ENCODE measurements at places on chromosomes 6 and 20. TPM values are rescaled to one million over a fixed set of nuclear protein-coding genes. Genes with fewer than 3 reads are reported as not detected.

- DNase-seq = no peak
These were observed 7.1 kb upstream of the DDO start for GRCh38 chr6:110422444-110422822.

- DNase-seq = no peak
These were observed at the start of gene SIM1 for GRCh38 chr6:100464903-100465700. TSS of gene SIM1 (minus strand) at chr6:100464921. CDS start at chr6:100463468, 1,453 bp downstream.

The TMEM170B gene
- total RNA-seq = 1.0 TPM

DNA sequence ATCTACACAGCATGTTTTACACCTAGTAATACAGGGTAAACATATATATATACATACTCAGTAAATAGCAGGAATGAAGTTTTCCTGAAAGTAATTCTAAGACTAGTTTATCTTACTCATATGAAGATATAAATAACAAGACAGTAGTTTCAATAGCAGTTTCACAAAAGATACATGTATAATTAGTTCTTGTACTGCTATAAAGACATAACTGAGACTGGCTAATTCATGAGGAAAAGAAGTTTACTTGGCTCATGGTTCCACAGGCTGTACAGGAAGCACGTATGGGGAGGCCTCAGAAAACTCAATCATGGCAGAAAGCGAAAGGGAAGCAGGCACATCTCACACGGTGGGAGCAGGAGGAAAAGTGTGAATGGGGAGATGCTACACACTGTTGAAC is 16.9 kb downstream of the RARS2 start:
- no peak for DNase-seq

GRCh38 chr20:8534368-8535160 is 402.5 kb downstream of the PLCB1 start:
- no peak for DNase-seq

The KIAA0408 gene
- total RNA-seq = 0.25 TPM

The CNBD2 gene
- total RNA-seq = 3.1 TPM

- DNase-seq = no peak
These were observed 42.5 kb upstream of the TLDC2 start for GRCh38 chr20:36833275-36834020.

DNA sequence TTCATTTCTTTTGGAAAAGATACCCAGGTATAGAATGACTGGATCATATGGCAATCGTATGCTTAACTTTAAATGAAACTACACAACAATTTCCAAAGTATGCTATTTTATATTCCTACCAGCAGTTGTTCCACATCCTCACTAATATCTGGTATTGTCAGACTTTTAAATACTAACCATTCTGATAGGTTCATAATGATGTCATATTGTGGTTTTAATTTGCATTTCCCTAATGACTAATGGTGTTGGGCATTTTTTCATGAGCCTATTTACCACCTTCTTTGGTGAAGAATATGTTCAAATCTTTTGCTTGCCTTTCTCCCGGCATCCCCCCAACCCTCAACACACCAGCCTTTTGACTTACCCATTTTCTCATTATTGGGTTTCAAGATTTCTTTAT is 96.2 kb upstream of the HMGN3 start:
- no peak for DNase-seq

The TRIM40 gene
- not detected for total RNA-seq
